NCI-H2029 treated with DMSO at 0.1 percent for 48 hours (cell line): ENCODE measurements at places on chromosomes 7 and 10.

DNA sequence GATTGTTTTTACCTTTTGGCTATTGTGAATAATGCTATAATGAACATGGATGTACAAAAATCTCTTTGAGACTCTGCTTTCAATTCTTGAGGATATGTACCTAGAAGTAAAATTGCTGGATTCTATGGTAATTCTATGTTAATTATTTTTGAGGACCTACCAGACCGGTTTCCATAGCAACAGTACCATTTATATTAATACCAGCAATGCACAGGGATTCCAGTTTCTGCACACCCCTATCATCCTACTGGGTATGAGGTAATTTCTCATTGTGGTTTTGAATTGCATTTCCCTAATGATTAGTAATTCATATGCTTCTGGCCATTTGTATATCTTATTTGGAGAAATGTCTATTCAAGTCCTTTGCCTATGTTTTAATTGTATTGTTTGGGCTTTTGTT lies 9.9 kb upstream of the PPP1R9A start:
- no peak for DNase-seq

GRCh38 chr7:32319012-32319382 lies 171.2 kb downstream of the LSM5 start:
- DNase-seq, result no peak

- no peak for DNase-seq
These were observed 6.9 kb upstream of the BPGM start for GRCh38 chr7:134639683-134640279.

GRCh38 chr10:51972733-51973346 lies 273.4 kb upstream of the CSTF2T start:
- DNase-seq, result no peak

- DNase-seq, result no peak
These were observed 1.6 kb upstream of the DNAJB6 start for GRCh38 chr7:157335236-157335635.

- no peak for DNase-seq
These were observed 18.0 kb upstream of the ZNF488 start for GRCh38 chr10:47401874-47402640.
